Activated T-helper 1 cell treated with anti-CD3 and anti-CD28 coated beads, Interleukin-2, amount 50 U/mL, for 16 hours (primary cell): ENCODE measurements at places on chromosomes 11 and 22.

GRCh38 chr11:68673306-68673945, 10.9 kb upstream of the GAL start:
- no peak for DNase-seq

DNA sequence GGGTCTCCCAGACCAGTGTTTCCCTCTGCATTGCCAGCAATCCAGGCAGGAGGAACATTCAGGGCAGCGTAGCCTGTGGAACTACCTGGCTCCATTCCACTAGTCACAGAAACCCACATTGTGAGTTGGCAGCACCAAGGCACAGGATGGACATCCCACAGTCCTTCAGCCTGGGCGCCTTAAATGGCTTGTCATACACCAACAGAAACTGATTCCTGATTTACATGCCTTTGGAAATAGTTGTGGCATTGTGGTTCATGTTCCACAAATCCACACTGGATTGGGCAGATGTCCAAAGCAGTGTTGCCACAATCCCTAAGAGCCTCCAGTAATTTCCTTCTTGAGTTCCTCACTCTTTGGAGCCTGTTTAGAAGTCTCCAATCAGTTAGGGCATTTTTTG, 225.6 kb downstream of the BLID start:
- DNase-seq, result no peak

GRCh38 chr11:120715239-120715638, 203.7 kb downstream of the GRIK4 start:
- DNase-seq, result no peak

DNA sequence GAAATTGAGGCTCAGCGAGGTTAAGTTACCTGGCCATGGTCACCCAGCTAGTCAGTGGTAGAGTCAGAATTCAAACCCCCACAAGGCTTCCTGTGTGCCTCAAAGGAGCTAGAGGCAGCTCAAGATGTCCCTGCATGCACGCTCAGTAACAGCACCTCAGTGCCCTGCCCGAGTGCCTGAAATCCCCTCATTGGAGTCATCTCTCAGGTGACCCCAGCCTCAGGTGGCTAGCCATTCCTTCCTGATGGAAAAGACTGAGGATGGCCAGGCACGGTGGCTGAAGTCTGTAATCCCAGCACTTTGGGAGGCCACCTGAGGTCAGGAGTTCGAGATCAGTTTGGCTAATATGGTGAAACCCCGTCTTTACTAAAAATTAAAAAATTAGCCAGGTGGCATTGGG, 36.9 kb downstream of the LIF start:
- no peak for DNase-seq

- no peak for DNase-seq
These were observed 283.2 kb downstream of the OPCML start for GRCh38 chr11:133249065-133249464.

DNA sequence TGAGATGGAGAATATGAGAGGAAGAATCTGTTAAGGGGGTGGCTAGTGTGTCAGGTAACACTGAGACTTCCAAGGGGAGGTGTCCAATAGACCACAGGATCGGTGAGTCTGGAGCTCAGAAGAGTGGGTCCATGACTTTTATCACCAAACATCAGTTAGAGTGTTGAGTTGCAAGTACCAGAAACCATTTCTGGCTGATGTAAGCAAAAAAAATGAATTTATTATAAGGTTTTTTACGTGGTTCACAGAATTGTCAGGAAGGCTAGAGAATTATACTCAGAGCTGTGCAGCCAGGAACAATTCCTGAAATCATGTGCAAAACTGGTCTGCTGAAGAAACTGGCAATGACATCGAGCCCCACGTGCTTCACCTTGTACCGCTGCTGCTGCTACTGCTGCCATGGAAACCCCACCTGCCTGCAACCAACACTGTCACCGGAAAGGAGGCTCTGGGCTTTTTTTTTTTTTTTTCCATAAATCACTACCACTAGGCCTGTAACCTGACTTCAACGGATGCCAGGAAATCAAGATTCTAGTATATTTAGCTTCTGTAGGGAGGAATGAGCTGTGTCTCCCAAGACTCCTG, 16.6 kb upstream of the STK33 start:
- no peak for DNase-seq

- no peak for DNase-seq
These were observed 1.7 kb downstream of the RASGRP2 start for GRCh38 chr11:64742087-64742888.

- no peak for DNase-seq
These were observed 9.0 kb upstream of the AGBL2 start for GRCh38 chr11:47724041-47724729.

GRCh38 chr11:2533587-2534133, 88.9 kb downstream of the KCNQ1 start:
- DNase-seq, result no peak

GRCh38 chr11:44307340-44308099, 2.4 kb downstream of the ALX4 start:
- no peak for DNase-seq

- no peak for DNase-seq
These were observed 195.1 kb downstream of the TBC1D22A start for GRCh38 chr22:46957521-46957920.

DNA sequence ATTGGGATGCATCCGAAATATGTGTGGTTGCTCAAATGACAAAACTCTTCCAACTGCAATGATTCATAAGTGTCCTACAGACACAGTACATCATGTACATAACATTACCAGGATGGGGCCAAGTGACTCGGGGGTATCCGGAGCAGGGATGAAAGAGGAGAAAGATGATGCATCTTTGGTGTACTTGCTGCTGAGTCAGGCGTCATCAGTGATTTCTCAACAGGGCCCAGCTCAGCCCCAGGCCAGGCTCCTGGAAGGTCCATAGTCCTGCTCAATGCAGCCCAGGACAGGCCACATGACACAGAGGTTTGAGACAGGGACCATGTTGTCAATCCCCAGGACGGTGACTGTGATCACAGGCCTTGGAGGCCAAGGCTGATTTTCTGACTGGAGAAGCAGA, 59.3 kb downstream of the GGTLC2 start:
- DNase-seq, result no peak

- DNase-seq, result no peak
These were observed 3.0 kb downstream of the TTC12 start for GRCh38 chr11:113317339-113317738.

- no peak for DNase-seq
These were observed 537.7 kb downstream of the BUD13 start for GRCh38 chr11:116234989-116235568.

- DNase-seq, result no peak
These were observed 4.8 kb downstream of the SPATA19 start for GRCh38 chr11:133840479-133840941.

GRCh38 chr11:93715797-93716396, 25.4 kb downstream of the TAF1D start:
- no peak for DNase-seq

GRCh38 chr11:65446446-65447277, 24.1 kb downstream of the NEAT1 start:
- DNase-seq, result no peak

- DNase-seq, result no peak
These were observed 13.4 kb downstream of the CKAP5 start for GRCh38 chr11:46832511-46833214.

- no peak for DNase-seq
These were observed 3.8 kb upstream of the CBLIF start for GRCh38 chr11:59849129-59849528.

GRCh38 chr11:34243600-34244464, 114.0 kb downstream of the ABTB2 start:
- peak; percentile 9 for DNase-seq

DNA sequence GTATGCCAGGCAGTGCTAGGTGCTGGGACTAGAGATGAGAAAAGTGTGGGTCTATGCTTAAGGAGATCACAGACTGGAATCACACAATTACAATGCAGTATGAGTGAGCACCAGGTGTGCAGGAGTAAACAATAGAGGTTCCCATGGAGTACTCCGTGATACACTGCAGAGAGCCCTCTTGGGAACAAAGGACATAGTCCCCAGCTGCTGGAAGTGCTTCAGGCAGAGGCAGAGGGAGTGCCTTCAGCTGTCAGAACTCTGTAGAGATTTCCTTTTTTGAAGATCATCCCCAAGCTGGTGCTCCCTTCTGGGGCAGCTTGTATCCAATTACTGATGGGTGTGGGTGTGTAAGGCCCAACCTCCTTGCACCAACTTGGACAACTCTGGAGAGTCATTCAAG, 143.5 kb upstream of the PLET1 start:
- no peak for DNase-seq

DNA sequence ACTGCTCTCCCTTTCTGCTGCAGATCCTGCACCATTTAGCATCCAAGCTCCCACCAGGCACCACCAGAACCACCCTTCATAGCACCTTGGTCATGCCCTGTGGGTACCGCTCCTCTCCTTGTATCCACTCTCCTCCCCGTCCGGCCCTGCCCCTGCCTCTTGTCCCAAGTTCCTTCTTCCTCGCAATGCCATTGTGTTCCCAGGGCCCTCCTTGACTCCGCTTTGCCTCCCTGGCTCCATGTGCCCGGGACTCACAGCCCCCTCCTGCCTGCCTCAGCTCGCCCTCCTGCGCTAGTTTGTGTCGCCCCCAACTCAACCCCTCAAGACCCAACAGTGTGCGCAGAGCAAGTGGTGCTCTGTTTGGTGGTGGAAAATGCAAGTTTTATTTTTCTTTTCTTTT, 10.8 kb downstream of the FADS2 start:
- no peak for DNase-seq

- DNase-seq, result no peak
These were observed 294.5 kb downstream of the TBC1D22A start for GRCh38 chr22:47056776-47057470.

DNA sequence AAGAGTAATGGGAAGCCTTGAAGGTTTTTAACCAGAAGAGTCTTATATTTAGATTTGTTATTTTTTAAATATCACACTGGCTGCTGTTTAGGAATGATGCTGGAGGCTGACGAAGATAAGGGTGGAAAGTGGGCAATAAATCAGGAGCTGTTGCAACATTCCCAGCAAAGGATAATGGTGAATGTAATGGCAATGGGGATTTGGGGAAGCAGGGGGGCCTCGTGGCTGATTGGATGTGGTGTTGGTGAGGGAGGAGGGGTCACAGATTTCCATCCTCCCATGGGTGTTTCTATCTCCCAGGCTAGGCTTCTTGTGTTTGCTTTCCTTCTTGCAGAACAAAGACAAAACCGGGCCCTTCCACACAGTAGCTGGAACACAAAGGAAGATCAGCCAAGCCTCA, 80.8 kb downstream of the PIWIL4 start:
- no peak for DNase-seq

- no peak for DNase-seq
These were observed 64.6 kb downstream of the MYEOV start for GRCh38 chr11:69358398-69359020.

DNA sequence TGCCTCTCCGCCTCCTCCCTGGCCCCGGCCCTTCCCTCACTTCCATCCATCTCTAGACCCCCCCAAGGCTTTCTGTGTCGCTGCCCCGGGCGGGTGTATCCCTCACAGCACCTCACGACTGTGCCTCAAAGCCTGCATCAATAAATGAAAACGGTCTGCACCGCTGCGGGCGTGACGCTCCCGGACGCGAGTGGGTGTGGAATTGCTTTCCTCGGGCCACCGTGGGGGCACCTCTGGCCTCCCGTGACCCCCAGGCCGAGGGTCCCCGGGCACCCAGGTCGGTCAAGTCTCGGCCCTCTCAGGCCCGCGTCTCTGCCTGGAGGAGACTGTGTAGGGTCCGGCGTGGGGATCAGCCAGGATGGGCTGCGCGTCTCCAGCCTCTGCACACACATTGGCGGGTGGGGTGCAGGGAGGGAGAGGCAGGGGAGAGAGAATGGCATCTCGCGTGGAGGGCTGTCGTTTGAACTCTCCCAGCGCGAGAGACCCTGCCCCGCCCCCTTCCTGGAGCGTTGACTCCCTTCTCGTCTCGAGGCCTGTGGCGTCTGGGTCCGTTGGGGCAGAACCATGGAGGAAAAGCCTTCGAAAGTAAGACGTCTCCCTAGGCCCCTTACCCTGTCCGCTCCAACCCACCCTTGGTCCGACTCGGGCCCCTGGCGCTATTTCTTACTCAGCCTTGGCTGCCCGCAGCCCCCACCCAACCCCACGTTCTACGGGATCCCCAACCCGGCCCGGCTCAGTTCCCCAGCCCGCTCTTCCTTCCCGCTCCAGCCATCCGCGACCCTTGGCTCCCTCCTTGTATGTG, at the start of gene CATSPERZ:
TSS of gene CATSPERZ (plus strand) at position 512 of the 802 bp plus-strand sequence. CDS start at position 565, 53 bp downstream.
- no peak for DNase-seq

GRCh38 chr11:46498179-46498578, 95.6 kb downstream of the AMBRA1 start:
- no peak for DNase-seq

DNA sequence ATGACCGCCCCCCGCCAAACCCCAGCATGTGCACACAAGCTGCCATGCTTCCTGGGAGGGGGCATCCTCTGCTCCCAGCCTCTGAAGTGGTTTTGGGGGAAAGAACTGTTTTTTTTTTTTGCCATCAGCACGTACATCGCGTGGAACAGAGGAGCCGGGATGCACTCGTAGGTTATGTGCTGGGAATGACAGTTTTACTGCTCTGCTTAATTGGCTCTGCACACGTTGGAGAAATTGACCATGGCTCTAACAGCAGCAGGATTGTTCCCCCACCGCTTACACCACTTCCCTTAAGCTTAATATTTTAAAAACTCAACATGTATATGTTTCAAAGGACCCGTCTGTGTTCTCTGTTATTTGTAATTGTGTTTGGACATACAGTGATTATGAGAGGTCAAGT, 175.2 kb downstream of the NAV2 start:
- DNase-seq, result no peak

DNA sequence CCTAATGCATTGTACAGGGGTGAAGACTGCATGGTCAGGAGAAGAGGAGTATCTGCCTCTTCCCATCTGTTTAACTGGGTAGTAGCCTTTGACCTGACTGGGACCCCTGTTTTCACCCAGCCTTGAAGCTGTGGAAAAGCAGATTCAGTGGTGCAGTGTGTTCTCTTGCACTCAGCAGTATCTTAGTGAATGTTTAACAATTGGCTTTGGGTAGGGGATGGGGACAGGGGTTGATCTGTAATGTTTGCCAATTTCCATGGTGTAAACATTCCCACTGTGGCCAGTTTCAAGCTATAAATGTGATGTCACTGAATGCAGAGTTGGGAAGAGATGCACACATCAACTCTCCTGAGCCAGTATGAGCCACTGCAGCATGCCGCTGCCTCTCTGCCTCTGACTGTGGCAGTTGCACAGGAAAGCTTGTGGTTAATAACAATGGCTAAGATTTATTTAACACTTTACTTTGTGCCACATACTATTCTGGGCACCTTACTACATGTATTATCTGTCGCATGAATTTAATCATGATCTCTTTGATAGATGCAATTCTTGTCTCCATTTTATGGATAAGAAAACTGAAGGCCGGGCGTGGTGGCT, 15.7 kb downstream of the FJX1 start:
- no peak for DNase-seq

DNA sequence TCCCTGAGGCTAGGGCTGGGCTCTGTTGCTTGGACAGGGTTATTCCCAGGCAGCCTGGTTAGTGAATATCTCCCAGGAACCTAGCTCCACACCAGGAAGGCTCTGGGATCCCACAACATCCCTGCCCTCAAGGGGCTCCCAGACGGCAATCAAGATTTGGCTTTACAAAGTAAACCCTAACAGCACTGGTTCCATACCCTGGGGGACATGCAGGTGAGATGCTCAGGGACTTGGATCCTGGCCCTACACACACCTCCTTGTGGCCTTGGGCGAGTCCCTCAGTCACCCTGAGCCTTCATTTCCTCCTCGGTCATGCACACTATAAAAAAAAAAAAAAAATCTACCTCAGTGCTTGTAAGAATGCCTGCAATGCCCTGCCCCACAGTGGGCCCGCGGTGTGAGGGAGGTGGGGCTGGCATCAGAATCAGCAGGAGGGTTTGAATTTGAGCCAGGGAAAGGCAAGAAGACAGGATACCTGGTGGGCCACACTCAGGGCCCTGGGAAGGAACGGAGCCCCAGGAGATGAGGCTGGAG, 86.3 kb downstream of the MORC2 start:
- DNase-seq, result no peak

- DNase-seq, result no peak
These were observed 50.7 kb downstream of the TMEM123 start for GRCh38 chr11:102401905-102402304.
